Activated T-cell treated with anti-CD3 and anti-CD28 coated beads, Interleukin-2, amount 50 U/mL, for 72 hours (primary cell): ENCODE measurements at places on chromosomes 16 and 17. TPM values are rescaled to one million over a fixed set of nuclear protein-coding genes. Genes with fewer than 3 reads are reported as not detected.

Gene CDYL2
- total RNA-seq = 44.3 TPM

Gene WSCD1
- 0.67 TPM for total RNA-seq

Gene TMIGD1
- not detected for total RNA-seq

Gene TMEM235
- total RNA-seq = not detected

GRCh38 chr17:29728490-29728889 lies 105.8 kb upstream of the CORO6 start:
- no peak for DNase-seq
- no peak overlapping the region for H3K4me3 ChIP-seq
- no peaks in the 10 kb centered on the region for H3K27me3 ChIP-seq
- H3K36me3 ChIP-seq = peaks cover 21% of the 10 kb centered on the region
- H3K4me1 ChIP-seq = peaks cover 65% of the 10 kb centered on the region

- H3K4me3 ChIP-seq = peak overlapping the region; percentile 0
- H3K4me1 ChIP-seq = peaks cover 30% of the 10 kb centered on the region
- DNase-seq = peak; percentile 63
- peaks cover 17% of the 10 kb centered on the region for H3K36me3 ChIP-seq
- no peak overlapping the region for H3K27ac ChIP-seq
Measured at GRCh38 chr17:3804503-3804931, 3.5 kb upstream of the ITGAE start.

DNA sequence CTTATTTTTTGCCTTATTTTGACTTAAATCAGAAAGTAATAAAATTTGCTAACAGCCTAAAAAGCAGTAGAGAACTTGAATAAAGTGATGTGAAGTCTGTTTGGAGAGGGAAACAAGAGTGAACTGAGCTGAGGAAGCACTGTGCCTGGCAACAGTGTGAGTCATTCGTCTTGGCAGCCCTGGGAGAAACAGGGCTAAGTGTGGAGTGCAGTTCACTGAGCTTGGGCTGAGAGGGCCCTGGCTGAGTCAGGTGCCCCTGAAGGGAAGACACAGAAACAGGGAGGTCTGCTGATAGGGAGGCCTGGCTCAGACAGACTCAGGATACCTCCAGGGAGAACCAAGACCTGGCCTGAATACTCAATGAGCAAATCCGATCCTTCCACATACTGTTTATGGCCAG lies 132.1 kb downstream of the HS3ST4 start:
- H3K36me3 ChIP-seq = no peaks in the 10 kb centered on the region
- H3K4me3 ChIP-seq = no peak overlapping the region
- peaks cover 15% of the 10 kb centered on the region for H3K27me3 ChIP-seq
- DNase-seq = no peak

DNA sequence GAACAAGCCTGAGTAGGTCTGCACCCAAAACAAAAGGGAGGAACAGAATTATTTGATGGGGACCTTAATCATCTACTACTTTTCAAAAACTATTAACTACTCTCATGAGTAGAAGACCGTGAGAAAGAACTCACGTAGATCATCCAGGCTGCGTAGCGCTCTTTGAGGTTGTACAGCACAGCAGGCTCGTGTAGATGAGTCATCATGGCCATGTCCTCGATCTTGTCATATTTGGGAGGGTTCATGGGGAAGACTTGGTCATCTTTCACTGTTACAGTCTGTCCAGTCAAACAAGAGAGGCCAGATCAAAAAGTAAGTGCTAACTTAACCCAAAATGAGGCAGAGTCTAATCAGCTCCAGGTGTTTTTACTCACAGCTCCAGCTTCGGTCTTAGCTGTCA lies 2.3 kb downstream of the MYH1 start:
- no peak overlapping the region for H3K4me3 ChIP-seq
- H3K4me1 ChIP-seq = no peaks in the 10 kb centered on the region
- H3K27me3 ChIP-seq = no peaks in the 10 kb centered on the region
- no peaks in the 10 kb centered on the region for H3K36me3 ChIP-seq
- DNase-seq = no peak
- no peak overlapping the region for H3K27ac ChIP-seq

GRCh38 chr16:85422632-85423550 lies 190.2 kb upstream of the GSE1 start:
- H3K27ac ChIP-seq = no peak overlapping the region
- no peaks in the 10 kb centered on the region for H3K36me3 ChIP-seq
- no peak overlapping the region for H3K4me3 ChIP-seq

DNA sequence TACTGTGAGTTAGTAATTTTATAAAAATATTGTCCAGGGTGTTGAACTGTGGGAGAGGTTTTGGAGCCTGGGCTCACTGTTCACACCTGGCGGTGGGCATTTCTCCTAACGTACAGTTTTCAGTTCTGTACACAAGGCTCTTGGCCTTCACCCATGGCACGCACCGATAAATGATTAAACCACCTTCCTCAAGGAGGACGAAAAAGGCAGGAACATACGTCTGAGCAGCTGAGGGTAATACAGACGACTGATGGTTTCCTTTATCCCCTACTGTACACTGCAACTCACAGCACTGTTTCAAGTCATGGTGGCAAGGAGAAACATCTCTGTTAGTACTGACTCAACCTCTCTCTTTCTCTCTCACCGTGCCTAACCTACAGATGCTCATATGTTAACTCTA lies 1.4 kb upstream of the ST6GALNAC1 start:
- H3K27ac ChIP-seq = no peak overlapping the region
- H3K27me3 ChIP-seq = no peaks in the 10 kb centered on the region
- peaks cover 4% of the 10 kb centered on the region for H3K36me3 ChIP-seq
- DNase-seq = no peak

- H3K36me3 ChIP-seq = no peaks in the 10 kb centered on the region
- peaks cover 14% of the 10 kb centered on the region for H3K27me3 ChIP-seq
Measured at GRCh38 chr17:65359016-65359415, 202.4 kb downstream of the AXIN2 start.

GRCh38 chr16:11128211-11129141 lies 127.5 kb downstream of the SOCS1 start:
- H3K4me1 ChIP-seq = peaks cover 62% of the 10 kb centered on the region
- H3K27me3 ChIP-seq = no peaks in the 10 kb centered on the region
- H3K27ac ChIP-seq = peak overlapping the region; percentile 68
- DNase-seq = no peak

DNA sequence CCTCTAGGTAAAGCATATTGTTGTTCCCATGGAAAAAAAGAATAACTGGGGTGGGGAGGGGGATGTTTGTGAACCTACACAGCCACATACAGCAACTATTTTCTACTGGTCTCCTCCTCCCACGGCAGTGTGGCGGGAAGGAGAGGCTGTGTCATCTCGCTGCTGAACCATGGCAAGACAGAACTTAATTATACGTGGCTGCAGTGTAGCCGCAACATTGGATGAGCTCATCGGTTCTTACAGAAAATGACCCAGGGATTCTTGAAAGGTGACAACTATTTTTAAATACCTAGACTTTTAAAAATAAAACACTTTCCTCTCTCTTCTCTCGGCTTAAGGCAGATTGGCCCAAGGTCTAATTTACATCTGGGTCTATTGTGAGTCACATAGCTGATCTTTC lies 19.8 kb upstream of the TEKT3 start:
- no peaks in the 10 kb centered on the region for H3K36me3 ChIP-seq
- H3K4me1 ChIP-seq = no peaks in the 10 kb centered on the region
- no peak overlapping the region for H3K27ac ChIP-seq

- H3K4me3 ChIP-seq = no peak overlapping the region
- no peaks in the 10 kb centered on the region for H3K36me3 ChIP-seq
- peaks cover 8% of the 10 kb centered on the region for H3K4me1 ChIP-seq
Measured at GRCh38 chr16:89048090-89048725, 45.4 kb upstream of the ACSF3 start.

GRCh38 chr17:57892146-57892819 lies 42.4 kb upstream of the MRPS23 start:
- peaks cover 6% of the 10 kb centered on the region for H3K27me3 ChIP-seq
- no peaks in the 10 kb centered on the region for H3K36me3 ChIP-seq
- peak; percentile 84 for DNase-seq
- H3K27ac ChIP-seq = no peak overlapping the region
- H3K4me1 ChIP-seq = no peaks in the 10 kb centered on the region
